IPS DF 6.9 (cell line): ENCODE measurements at places on chromosomes 2 and 18.

DNA sequence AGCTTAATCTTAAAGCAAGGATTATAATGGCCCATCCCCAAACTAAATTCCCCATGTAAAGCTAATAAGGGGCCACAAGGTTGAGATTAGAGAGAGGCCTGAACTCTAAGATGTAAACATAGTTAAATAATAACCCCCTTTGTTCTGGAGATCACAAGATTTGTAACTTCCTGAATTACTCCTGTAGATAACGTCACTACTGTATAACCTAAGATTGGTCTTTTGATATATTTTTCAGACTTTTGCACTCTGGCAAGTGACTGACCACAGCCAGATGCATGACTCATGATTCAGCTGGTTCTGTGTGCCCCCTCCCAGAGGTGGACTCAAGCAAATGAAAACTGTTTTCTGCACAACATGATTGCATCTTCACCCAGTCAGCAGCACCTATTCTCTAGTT is 686.0 kb upstream of the DDX18 start:
- no peak for DNase-seq
- H3K4me3 ChIP-seq = no peak overlapping the region
- H3K27ac ChIP-seq = no peak overlapping the region
- H3K4me1 ChIP-seq = no peaks in the 10 kb centered on the region
- no peaks in the 10 kb centered on the region for H3K27me3 ChIP-seq
- H3K36me3 ChIP-seq = no peaks in the 10 kb centered on the region

- no peak overlapping the region for H3K4me3 ChIP-seq
- no peak overlapping the region for H3K27ac ChIP-seq
- H3K36me3 ChIP-seq = no peaks in the 10 kb centered on the region
- peaks cover 1% of the 10 kb centered on the region; the same call in 1 of the 2 replicates for H3K4me1 ChIP-seq
Measured at GRCh38 chr2:77391119-77391518, 131.1 kb downstream of the LRRTM4 start.

DNA sequence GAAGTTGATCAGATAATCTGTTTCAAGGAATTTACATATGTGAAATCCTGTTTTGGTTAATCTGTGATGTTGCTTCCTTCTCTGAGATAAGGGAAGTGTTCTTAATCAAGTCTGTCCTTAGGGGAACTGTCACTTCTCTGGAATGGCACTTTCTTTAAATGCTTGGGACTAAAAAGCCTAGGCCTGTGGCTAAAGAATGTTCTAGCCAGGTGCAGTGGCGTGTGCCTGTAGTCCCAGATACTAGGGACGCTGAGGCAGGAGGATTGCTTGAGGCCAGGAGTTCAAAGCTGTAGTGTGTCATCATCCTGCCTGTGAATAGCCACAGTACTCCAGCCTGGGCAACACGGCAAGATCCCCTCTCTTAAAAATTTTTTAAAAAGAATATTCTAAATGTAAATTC is 217.6 kb upstream of the SIX3 start:
- H3K4me3 ChIP-seq = no peak overlapping the region
- no peak overlapping the region for H3K27ac ChIP-seq
- H3K4me1 ChIP-seq = no peaks in the 10 kb centered on the region
- no peaks in the 10 kb centered on the region for H3K36me3 ChIP-seq

GRCh38 chr2:46814160-46814961 is 101.2 kb downstream of the MCFD2 start:
- 0 out of 2 replicates have a peak, but pooled peaks cover 1% of the 10 kb centered on the region for H3K4me1 ChIP-seq
- no peak overlapping the region for H3K27ac ChIP-seq
- H3K4me3 ChIP-seq = no peak overlapping the region

DNA sequence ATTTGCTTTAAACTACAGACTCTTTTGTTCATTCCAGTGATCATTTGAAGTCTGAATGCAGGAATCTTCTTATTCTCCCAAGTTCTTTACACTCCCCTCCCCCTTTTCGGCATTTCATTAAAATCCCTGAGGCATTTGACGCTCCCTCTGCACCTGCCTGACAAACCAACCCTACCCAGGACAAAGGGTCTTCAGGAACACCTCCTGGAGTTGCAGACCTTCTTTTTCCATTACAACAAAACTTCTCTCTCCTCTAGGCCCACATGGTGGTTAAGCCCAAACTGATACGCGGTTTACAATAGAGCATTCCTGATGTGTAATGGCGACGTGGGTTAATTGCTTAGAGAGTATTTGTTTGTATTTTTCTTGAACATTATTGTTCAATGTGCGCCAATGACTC is 367.4 kb downstream of the FBXO15 start:
- H3K4me3 ChIP-seq = no peak overlapping the region
- H3K4me1 ChIP-seq = no peaks in the 10 kb centered on the region
- DNase-seq = no peak
- H3K27me3 ChIP-seq = no peaks in the 10 kb centered on the region
- no peak overlapping the region for H3K27ac ChIP-seq

DNA sequence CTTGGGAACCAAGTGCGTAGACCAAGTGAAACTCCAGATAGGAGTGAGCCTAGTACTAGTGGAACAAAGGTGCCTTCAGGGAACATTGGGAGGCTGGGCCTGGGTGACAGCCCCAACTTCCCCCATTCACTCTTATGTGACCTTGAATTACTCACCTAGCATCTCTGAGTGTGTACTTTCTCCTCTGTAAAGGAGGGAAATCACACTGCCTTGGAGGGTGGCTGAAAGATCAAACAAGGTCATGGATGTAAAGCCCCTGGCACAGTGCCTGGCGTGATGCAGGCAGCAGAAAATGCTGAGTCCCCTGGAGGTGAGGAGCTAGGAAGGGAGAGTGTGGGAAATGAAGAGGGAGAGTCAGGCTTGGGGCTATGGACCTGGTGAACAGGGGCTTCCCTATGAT is 45.9 kb downstream of the MARCO start:
- no peaks in the 10 kb centered on the region for H3K4me1 ChIP-seq
- no peaks in the 10 kb centered on the region for H3K36me3 ChIP-seq
- no peak for DNase-seq
- no peak overlapping the region for H3K4me3 ChIP-seq
- H3K27ac ChIP-seq = no peak overlapping the region
- H3K27me3 ChIP-seq = no peaks in the 10 kb centered on the region
